GM19239 (cell line): ENCODE measurements at places on chromosomes 5 and 9.

GRCh38 chr9:3835393-3835792, 309.6 kb upstream of the RFX3 start:
- DNase-seq = no peak

- DNase-seq = no peak
Measured at GRCh38 chr9:123651273-123651672, 278.7 kb downstream of the DENND1A start.

DNA sequence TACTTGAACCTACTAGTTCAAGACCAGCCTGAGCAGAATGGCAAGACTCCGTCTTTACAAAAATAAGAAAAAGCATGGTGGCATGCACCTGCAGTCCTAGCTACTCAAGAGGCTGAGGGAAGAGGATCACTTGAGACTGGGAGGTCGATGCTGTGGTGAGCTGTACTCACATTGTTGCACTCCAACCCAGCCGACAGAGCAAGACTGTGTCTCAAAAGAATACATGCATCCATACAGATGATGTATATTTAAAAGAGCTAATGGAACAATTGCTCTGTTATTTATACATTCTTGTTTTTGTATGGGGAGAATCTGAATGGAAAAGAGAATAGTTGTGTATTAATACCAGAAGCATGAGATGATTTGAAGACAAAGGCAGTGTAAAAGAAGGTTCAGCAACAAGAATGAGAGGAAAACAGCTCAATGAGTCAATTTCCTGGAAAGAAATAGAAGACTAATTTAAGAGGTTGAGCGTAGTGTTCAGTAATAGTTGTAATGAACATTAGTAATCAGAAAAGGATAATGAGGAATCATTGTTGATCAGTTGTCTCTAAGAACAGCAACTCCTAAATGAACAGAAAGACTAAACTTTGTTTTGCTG, 1.9 kb upstream of the LRRC70 start:
- DNase-seq = no peak

GRCh38 chr5:88281322-88281721, 12.7 kb upstream of the TMEM161B start:
- no peak for DNase-seq

DNA sequence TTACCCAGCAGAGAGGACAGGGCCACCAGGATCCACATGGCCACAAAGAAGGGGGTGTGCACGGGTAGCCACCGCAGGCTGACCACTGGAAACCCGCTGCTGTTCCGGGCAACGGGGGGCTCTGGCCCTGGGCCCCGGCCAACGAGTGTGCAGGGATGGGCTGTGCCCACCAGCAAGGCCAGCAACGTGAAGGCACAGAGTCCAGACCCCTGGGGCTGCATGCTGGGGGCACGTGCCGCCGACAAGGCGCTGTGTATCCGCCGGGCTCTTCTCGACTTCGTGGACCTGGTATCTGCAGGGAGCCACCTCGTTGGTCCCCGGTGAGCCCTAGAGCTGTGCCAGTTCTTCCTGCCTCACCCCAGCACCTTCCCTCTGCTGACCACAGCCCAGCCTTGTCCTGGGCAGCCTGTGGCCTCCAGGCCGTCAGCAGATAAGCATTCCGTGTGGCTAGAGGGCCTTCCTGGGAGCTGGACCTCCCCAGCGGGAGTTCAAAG, 42.2 kb upstream of the CEP72 start:
- DNase-seq = no peak
